Caki2 (cell line): ENCODE measurements at places on chromosomes 2 and 18. TPM values are rescaled to one million over a fixed set of nuclear protein-coding genes. Genes with fewer than 3 reads are reported as not detected.
A peak's percentile ranks its signal among the peaks of the same experiment; 100 is the strongest.

GRCh38 chr2:172090044-172090961, 5.0 kb downstream of the DLX1 start:
- no peak for DNase-seq

GRCh38 chr2:233470011-233470687, 96.4 kb downstream of the USP40 start:
- no peak for DNase-seq

GRCh38 chr2:224780823-224781222, 64.7 kb upstream of the CCDC195 start:
- no peak for DNase-seq

GRCh38 chr2:141899740-141900139, 231.1 kb downstream of the LRP1B start:
- DNase-seq: no peak

DNA sequence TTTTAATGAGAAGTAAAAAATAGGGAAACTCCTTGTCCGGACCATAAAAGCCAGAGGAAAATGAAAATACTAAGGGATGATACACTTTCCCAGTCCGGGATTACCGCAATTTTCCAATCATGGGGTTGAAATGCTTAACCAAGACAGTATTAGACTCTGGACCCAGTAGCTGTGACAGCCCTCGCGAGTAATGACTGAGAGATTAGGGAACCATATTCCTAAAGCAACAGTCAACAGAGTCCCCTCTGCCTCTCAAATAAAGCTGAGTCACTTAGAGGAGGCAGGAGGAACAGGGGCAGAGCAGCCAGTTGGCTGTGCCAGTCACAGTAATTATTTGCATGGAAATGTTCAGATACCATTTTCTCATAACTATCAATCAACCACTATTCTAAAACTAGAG, 34.8 kb downstream of the GPATCH11 start:
- DNase-seq: peak; percentile 13

DNA sequence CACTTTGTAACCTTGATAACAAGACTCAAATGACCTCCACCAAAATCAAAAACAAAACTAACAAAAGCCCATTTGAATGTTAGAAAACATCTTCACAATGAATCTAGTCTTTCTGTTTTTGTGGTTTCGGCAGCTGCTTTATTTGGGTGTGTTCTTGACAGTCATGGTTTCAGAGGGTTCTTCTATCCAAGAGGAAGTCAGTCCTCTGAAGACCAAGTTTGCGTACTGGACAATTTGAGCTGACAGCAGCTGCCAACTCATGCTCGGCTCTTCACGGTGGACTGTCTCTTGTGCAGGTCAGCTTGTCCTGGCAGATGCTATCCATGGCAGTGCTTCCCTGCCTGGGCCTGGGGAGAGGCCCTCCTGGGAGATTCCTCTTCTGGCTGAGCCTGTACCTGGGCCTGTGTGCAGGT, 91.0 kb downstream of the TMEM17 start:
- DNase-seq: no peak

GRCh38 chr2:156046900-156047299, 285.6 kb downstream of the NR4A2 start:
- no peak for DNase-seq

DNA sequence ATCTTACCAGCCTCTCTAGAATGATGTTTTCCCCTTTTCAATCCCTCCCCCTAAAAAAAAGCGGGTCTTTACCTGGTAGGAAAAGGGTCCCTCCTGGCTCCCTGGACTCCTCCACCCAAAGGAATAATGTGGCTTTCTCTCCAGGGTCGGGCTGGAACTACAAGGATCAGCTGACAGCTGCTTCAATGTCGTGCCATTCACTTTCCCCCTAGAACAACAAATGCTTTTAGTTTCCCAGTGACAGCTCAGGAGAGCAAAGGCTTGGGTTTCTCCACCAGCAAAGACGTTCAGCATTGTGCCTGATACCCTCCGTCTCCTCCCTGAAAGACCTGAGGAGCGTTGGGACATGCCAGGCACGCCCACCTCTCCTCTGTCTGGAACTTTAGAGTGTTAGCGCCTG, 173.8 kb upstream of the SIX3 start:
- DNase-seq: no peak

GRCh38 chr2:64695721-64696261, 42.1 kb upstream of the SERTAD2 start:
- peak; percentile 65 for DNase-seq

- no peak for DNase-seq
Observed at GRCh38 chr2:223404616-223405015, 197.5 kb downstream of the SCG2 start.

- DNase-seq: no peak
Observed at GRCh38 chr2:241947004-241947350, 77.4 kb downstream of the RTP5 start.

- no peak for DNase-seq
Observed at GRCh38 chr2:62302631-62303435, 106.9 kb downstream of the B3GNT2 start.

DNA sequence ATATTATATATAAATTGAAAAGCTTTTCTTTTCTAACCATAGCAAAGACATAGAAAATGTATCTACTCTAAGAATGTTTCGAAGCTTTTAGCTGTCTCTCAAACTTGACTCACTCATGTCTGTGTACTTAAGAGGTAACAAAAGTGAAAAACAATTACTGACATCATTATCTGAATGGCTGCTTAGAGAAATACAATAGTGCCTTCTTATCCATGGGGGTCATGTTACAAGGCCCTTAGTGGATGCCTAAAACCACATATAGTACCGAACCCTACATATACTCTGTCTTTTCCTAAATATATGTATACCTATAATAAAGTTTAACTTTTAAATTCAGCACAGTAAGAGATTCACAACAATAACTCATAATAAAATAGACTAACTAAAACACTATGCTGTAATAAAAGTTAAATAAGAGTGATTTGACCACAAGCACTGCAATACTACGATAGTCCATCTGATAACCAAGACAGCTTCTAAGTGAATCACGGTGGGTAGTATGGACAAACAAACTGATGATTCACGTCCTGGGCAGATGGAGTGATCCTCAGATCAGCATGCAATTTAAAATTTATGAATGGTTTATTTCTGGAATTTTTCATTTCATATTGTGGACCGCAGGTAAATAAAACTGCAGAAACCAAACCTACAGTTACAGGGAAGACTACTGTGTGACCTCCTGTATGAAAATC, 246.2 kb downstream of the XIRP2 start:
- peak; percentile 18 for DNase-seq

Gene SLC5A7
- total RNA-seq: not detected in 2 replicates

Gene VIT
- total RNA-seq: 0.98 TPM in 1 of 2 replicates, not detected in the other

Gene LTBP1
- 3.6 and 4.5 TPM in 2 replicates for total RNA-seq

Gene TMEM214
- 104 and 106 TPM in 2 replicates for total RNA-seq

Gene SLC9A4
- not detected in 2 replicates for total RNA-seq

Gene CXCR1
- total RNA-seq: not detected in 2 replicates

Gene SERPINB3
- total RNA-seq: not detected in 2 replicates

Gene ALPP
- not detected in 2 replicates for total RNA-seq

Gene RTP5
- total RNA-seq: not detected in 2 replicates
